ENCODE measurements at places on chromosomes 7 and 10.

DNA sequence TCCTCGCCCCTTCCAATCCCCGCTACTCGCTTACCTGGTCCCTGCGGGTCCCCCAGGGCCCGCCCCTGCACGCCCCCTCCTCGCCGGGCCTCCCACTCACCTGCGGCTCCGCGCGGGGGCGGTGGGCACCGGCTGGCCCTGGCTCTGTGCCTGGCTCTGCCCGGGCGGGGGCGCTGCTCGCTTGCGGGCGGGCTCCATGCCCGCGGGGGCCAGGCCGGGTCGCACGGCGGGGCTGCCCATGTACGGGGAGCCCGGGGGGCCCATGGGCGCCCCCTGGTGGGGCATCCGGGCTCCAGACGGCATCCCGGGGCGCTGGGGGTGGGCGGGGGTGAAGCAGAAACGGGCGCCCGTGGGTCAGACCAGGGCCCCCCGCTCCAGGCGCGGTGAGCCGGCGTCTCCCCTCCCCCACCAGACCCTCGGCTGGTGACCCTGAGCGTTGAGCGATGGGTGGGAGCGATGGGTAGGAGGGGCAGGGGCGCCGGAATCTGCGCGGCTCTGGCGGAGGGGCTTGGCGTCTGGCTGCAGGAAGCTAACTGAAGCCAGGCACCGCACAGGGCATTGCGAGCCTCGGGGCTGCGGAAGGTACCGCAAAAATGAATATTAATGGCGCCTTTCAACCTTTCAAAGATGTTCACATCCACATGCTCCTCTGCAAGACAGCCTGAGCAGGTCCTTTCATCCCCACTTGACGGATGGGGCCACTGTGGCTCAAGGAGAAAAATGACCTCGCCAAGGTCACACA lies 3.0 kb downstream of the SMARCD3 start:
- peak; percentile 62 for DNase-seq

DNA sequence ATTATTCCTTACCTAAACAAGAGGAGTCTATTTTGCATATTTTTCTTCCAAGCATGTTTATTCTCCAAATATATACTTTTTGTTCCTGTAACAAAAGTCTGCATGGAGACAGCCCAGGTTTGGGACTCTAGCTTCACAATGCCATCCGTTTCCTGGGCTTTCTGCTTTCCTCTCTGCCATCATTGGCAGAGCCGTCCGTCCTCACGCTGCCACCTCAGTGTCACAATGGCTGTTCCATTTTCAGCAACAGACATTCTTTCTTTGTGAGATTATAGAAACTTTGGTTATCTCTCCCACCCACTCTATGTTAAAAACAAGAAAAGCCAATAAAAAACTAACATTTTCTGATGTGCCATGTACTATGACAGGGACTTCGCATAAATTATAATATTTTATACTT lies 825.2 kb downstream of the REEP3 start:
- no peak for DNase-seq

GRCh38 chr10:25113191-25114035 lies 61.4 kb upstream of the GPR158 start:
- peak; percentile 76 for DNase-seq

- DNase-seq: peak; percentile 91
Observed at GRCh38 chr10:73965890-73966768, 31.8 kb upstream of the VCL start.

GRCh38 chr7:142851919-142852318 lies 3.0 kb upstream of the EPHB6 start:
- no peak for DNase-seq

DNA sequence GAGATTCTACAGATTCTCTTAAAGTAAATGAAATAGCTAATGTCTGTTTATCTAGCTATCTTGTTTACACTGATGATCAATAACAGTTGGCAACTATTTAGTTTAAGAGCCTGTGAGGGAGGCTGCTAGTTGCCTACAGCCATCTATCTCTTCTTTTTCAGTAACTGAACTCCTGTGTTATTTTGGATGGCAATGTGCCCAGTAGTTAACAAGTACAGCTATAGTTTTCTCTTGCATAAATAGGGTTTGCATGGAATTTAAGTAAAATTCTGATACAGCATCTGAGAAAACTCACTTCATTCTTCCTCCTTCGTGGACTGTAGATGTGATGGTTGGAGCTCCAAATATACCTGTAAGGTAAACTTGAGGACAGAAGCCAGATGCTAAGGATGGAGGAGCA lies 219.5 kb upstream of the POT1 start:
- DNase-seq: no peak

DNA sequence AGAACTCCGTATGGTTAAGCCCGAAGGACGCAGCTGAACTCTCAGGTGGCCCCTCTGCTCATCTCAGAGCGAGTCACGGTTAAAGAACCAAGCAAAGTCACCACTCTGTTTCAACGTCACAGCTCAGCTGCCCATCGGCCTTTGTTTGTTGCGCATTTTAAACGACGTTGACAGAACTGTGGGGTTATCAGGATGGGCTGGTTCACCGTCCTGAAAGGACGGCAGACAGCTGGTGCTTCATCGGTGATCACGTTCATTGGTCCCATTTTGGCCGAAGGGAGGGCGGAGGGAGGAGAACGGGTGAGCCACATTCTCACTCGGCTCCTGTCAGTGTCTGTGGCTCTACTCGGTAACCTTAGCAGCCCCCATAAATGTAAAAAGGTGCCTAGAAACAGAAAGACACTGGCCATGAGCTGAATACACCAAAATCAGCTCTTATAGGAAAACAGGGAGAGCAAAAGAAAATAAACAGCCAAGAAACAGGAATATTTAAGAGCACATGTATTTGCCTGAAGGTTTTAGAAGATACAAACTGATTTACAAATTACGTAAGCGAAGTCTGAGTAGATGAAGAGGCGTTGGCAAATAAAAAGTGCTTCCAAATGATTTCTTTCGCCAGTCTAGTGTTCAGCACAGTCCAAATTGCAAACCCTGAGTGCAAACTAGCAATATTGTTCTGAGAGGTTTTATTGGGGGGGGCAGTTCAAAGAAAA lies 8.4 kb downstream of the PRKAG2 start:
- DNase-seq: no peak

DNA sequence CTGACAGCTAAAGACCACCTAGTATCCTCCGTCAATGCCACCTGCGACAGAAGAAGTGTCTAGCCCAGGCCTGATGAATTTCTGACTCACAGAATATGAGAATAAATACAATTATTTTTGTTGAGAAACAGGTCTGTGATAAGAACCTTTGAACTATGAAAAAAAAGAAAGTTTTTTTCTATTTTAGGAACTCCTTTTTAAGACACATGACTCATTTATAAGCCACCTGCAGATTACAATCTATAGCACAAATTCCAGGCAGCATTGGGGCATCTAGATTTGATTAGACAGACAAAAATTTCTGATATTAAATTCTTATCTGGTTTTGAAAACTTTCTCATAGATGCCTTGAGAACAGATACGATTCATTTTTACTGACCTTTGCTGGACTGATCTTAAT lies 256.7 kb upstream of the LYZL1 start:
- no peak for DNase-seq

DNA sequence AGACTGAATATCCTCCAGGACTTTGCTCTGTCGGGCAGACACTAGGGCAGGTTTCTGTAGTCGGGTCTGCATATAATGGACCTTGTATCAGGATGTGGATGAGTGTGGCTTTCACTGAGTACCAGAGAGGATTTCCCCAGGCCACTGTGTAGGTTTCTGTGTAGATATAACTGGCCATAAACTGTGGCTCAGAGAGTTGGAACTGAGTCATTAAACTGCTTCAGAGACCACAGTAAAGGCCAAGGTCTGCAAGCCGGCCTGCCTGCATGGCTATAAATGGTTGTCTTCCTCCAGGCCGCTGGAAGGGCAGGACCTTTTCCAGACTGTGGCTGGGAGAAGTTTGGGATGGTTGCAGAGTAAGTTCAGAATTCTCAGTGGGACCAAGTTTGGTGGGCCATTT lies 16.9 kb downstream of the ZNF92 start:
- no peak for DNase-seq

DNA sequence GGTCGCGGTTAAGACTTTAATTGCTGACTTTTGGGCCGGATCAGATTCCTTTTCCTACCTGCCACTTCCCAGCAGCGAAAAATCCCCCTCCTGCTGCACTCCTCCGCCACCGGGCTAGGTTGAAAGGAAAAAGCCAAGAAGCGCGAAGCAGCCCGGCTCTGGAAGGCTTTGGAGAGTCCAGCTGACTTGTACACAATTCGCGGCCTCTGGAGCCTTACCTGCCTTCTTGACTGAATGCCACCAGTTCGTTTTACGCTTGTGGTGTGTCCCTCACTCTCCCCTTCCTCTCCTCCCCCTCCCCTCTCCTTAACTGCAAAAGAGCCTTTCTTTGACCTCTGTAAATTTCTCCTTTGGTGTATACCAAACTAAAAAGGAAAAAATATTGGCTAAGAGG lies 2.7 kb upstream of the FEZF1 start:
- no peak for DNase-seq

DNA sequence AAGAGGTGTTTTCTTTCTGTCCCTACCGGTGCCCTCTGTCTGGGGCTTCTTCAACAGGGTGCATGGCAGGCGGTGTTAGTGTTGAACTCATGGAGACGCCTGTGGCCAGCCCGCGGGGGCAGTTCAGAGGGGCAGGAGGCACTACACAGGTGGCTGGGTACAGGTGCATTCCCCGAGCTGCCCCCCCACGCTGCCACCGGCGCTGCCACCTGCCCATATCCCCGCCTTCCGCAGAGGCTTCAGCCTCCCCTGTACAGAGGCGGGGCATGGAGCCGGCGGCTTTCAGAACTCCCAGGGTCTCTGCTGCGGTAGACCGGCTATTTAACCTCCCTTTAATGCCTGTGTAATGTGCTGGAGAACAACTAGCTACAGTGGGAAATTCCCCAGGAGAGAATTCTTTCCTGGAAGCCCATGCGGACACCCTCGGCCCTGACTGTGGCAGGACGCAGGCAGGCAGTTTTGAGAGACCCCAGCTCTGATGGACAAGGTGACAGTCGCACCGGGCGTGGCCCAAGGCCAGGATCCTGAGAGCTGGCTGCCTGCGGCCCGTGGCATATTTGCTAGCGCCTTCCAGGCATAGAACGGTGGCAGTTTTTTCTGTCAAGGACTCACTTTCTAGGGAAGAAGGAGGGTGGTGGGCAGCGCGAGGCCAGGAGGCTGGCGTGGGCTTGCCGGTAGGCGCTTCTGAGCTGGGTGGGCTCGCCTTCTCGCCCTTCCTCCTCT lies 53.7 kb upstream of the ZNF32 start:
- no peak for DNase-seq

DNA sequence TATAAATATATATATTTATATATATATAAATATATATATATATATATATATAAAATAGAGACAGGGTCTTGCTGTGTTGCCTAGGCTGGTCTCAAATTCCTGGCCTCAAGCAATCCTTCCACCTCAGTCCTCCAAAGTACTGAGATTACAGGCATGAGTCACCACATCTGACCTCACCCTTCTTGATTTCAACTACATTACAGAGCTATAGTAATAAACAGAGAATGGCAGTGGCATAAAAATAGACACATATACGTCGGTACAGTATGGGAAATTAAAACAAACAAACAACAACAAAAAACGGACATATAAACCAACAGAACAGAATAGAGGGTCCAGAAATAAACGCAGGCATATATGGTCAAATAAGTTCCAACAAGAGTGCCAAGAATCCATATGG lies 77.6 kb upstream of the PPP1R3A start:
- no peak for DNase-seq
